ENCODE measurements at places on chromosomes 5 and 9.

GRCh38 chr5:132368186-132368585 lies 1.3 kb upstream of the SLC22A5 start:
- DNase-seq, result no peak

DNA sequence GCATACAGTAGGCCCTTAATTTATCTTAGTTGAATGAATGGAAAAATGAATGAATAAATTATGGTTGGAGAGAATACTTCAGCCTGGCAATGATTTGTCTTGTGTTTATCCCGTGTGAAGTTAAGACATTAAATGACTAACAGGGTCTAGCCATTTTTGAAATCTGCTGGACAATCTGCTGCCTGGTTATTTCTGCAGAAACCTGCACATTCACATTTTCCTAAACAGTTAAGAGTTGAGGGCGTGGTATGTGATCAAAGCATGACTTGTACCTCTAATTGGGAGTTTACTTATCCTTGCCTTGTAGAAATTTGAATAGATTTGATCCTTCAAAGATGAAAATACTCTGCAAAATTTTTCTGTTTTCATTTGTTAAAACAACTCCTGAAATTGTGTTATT lies 34.6 kb upstream of the NDFIP1 start:
- no peak for DNase-seq

- DNase-seq, result no peak
Measured at GRCh38 chr5:137128012-137128411, 371.1 kb downstream of the SPOCK1 start.

GRCh38 chr9:87950296-87950695 lies 24.0 kb downstream of the CDK20 start:
- DNase-seq, result no peak

DNA sequence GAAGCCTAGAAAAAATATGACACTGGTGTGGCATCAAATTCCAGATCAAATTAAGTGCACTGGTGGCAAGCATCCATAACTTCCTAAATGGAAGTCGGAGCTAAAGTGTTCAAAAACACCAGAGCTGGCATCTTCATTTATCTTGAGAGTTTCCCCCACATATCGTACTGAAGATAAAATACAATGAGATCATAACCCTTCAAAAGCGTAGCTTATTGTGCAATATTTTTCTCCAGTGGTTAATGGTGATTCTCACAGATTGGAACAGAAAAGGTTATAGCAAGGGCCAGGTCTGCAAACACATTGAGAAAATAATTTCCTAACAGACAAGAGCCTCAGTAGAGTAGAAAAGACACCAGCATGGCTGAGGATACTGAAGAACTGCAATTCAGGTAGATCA lies 147.6 kb downstream of the SEMA5A start:
- no peak for DNase-seq

- DNase-seq, result no peak
Measured at GRCh38 chr9:71383308-71383940, 262.0 kb upstream of the TRPM3 start.

GRCh38 chr5:159969966-159970365 lies 39.0 kb upstream of the TTC1 start:
- peak; percentile 21 for DNase-seq

DNA sequence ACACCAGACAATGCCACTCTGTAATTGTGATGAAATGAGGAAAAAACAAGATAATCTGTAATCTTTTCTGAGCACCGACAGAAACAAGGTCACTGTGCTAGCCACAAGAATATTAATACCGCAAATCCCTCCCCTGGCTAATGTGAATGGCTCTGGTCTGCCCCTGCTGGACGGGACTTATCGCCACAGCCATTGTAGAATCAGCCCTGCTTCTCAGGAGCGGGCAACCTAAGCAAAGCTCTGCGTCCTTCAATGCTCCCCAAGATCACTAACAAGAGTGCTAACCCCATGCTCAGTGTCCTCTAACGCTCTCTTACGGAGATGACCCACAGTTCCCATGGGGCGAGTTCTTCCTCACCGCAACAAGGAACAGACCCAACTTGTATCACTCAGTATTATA lies 42.7 kb downstream of the OR2V1 start:
- DNase-seq, result no peak

GRCh38 chr9:127680226-127680625 lies 26.6 kb upstream of the CFAP157 start:
- DNase-seq, result no peak

DNA sequence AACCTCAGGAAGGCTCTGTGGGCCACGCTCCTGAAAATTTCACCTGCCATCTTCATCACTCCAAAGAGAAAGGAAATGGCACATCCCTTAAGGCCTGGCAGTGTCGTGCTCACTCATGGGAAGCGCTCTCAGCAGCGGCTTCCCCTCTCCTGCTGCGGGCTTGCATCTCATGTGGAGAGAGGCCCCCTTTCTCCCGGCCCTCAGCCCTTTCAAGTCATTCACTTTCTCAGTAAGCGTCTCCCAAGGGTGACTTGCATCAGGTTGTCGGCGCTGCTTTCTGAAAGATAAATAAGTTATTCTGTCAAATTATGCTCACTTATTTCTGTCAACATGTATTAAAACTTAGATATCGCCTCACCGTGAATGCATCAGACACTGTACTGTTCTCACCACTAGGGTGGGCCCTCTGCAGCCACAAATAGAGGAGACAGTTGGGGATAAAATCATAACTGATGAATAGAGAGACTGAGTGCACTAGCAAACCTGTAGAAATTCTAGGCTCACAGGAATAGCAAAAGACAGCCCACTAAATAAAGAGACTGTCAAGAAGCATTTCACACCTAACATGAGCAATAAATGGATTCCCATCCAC lies 174.6 kb downstream of the RFK start:
- no peak for DNase-seq
